Thymus (tissue), 14 donors: ENCODE measurements at places on chromosomes 1 and 21. TPM values are rescaled to one million over a fixed set of nuclear protein-coding genes. Genes with fewer than 3 reads are reported as not detected.

Gene CASQ2
- polyA plus RNA-seq = 6.7 TPM

DNA sequence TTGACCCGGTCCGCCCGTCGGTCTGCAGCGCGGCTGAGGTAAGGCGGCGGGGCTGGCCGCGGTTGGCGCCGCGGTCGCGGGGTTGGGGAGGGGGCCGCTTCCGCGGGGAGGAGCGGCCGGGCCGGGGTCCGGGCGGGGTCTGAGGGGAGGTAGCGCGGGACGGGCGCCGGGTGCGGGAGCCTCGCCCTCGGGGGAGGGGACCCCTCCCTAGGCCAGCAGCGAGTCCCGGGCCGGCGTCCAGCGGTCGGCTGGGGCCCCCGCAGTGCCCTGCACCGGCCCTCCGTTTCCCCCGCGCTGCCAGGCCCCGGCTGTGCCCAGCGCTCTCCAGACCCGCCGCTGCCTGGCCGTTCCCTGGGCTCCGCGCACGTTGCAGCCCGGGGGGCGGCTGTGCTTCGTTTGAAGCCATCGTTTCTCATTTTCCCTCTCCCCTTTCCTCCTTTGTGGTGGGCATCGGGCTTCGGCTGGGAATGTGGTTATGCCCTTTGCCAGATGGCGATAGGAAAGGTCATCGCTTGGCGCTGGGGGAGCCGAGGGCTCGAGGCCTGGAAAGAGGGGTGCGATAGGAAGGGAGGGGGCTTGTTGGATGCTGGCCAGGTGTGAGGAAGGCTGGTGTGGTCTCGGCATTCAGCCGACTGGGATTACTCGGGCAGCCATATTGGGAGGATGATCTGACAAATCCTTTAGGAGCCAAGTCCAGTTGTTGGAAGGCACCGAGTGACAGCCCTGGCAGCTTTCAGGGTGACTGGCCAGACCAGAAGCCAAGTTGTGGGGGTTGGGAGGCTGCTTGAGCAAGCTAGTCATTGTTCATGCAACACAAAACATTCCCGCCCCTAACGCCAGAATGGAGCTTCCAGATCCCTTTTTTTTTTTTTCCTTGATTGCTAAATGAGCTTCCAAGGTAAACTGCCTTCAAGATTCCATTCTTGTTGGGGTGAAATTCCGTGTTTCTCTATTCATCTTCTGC, 753 bp downstream of the KIF1B start:
- H3K36me3 ChIP-seq = no peaks in the 10 kb centered on the region
- peak overlapping the region; percentile 46 for H3K4me3 ChIP-seq
- DNase-seq = peak; percentile 25
- H3K4me1 ChIP-seq = peaks cover 9% of the 10 kb centered on the region
- peak overlapping the region; percentile 40 for H3K27ac ChIP-seq

Gene CELSR2
- 2.5 TPM for polyA plus RNA-seq

Gene ARHGAP30
- polyA plus RNA-seq = 40.8 TPM

Gene AKT3
- 14.5 TPM for polyA plus RNA-seq

Gene WNT4
- 1.8 TPM for polyA plus RNA-seq

GRCh38 chr21:30227633-30228404, 11.9 kb upstream of the CLDN8 start:
- H3K36me3 ChIP-seq = no peaks in the 10 kb centered on the region
- no peak overlapping the region for H3K27ac ChIP-seq
- H3K4me1 ChIP-seq = no peaks in the 10 kb centered on the region

DNA sequence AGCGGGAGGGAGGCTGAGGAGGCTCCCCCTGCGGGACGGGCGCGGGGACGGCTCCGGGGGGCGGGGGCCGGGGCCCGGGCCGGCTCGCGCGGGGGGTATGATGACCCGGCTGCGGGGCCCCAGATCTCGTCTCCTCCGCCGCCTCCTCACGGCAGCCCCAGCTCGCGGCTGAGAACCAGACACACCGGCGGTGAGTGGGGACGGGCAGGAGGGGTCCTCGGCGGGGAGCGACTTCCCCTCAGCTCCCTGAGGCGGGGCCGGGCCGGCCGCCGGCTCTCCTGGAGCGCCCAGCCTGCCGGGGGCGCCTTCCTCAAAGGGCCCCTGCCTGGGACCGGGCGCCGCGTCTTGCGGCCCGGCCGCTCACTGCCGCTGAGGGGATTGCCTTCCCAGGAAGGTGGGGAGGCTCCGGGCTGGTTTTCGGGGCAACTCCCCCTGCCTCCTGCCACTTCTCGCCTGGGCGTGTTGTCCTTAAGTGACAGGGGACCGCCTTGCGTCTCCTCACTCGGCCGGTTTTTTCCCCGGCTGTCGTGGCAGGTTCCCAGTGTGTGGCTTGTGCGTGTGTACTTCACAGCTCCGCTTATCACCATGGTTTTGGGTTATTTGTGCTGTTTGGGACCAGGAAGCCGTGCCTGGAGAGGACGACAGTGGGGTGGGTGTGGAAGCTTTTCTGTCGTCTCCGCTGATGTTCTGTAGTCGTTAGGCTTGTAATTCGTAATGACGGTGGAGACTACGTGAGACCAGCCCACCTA, 800 bp downstream of the HIPK1 start:
- peaks cover 5% of the 10 kb centered on the region for H3K36me3 ChIP-seq
- no peaks in the 10 kb centered on the region for H3K27me3 ChIP-seq
- H3K4me3 ChIP-seq = peak overlapping the region; percentile 96
- peaks cover 35% of the 10 kb centered on the region for H3K4me1 ChIP-seq

Gene SZT2
- 19.9 TPM for polyA plus RNA-seq

Gene RIIAD1
- 0.21 TPM for polyA plus RNA-seq

DNA sequence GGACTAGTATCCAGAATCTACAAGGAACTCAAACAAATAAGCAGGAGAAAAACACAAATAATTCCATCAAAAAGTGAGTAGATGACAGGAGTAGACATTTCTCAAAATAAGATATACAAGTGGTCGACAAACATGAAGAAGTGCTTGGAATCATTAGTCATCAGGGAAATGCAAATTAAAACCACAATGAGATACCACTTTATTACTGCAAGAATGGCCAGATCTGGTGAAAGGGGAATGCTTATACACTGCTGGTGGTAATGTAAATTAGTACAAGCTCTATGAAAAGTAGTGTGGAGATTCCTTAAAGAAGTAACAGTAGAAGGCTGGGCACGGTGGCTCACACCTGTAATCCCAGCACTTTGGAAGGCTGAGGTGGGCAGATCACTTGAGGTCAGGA, 73.8 kb downstream of the POU2F1 start:
- H3K27ac ChIP-seq = no peak overlapping the region
- H3K4me1 ChIP-seq = no peaks in the 10 kb centered on the region
- DNase-seq = no peak
- H3K36me3 ChIP-seq = no peaks in the 10 kb centered on the region
- H3K4me3 ChIP-seq = no peak overlapping the region

- H3K36me3 ChIP-seq = no peaks in the 10 kb centered on the region
- H3K4me1 ChIP-seq = peaks cover 23% of the 10 kb centered on the region
- H3K27ac ChIP-seq = no peak overlapping the region
- no peaks in the 10 kb centered on the region for H3K27me3 ChIP-seq
- peak; percentile 28 for DNase-seq
These were observed 10.0 kb downstream of the NCF2 start for GRCh38 chr1:183580281-183580682.

DNA sequence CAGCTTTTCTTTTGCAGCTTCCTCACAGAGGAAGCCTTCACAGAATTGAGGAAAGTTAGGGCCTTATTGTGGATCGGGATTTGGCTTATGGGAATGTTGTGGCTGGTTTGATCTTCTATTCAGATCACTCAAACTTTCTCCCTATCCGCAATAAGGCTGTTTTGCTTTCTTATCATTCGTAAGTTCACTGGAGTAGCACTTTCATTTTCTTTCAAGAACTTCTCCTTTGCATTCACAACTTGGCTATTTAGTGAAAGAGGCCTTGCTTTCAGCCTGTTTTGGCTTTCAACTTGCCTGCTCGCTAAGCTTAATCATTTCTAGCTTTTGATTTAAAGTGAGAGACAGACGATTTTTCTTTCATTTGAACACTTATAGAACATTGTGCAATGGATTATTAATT, 181.9 kb upstream of the B3GALT2 start:
- no peak overlapping the region for H3K4me3 ChIP-seq
- no peak for DNase-seq
- H3K36me3 ChIP-seq = no peaks in the 10 kb centered on the region
- H3K27ac ChIP-seq = no peak overlapping the region

GRCh38 chr1:101141376-101141775, 95.4 kb upstream of the S1PR1 start:
- peaks cover 3% of the 10 kb centered on the region for H3K4me1 ChIP-seq
- no peak overlapping the region for H3K27ac ChIP-seq
- H3K36me3 ChIP-seq = no peaks in the 10 kb centered on the region
- H3K4me3 ChIP-seq = no peak overlapping the region
- DNase-seq = no peak

GRCh38 chr1:111803951-111804350, 48.2 kb downstream of the DDX20 start:
- H3K4me1 ChIP-seq = no peaks in the 10 kb centered on the region
- H3K36me3 ChIP-seq = no peaks in the 10 kb centered on the region
- no peaks in the 10 kb centered on the region for H3K27me3 ChIP-seq
- no peak overlapping the region for H3K27ac ChIP-seq

Gene OLFML2B
- 5.4 TPM for polyA plus RNA-seq

Gene C1orf185
- polyA plus RNA-seq = not detected

Gene PODN
- 4.8 TPM for polyA plus RNA-seq

Gene SPRR2G
- polyA plus RNA-seq = 14.7 TPM

GRCh38 chr1:26696119-26696653, 371 bp downstream of the ARID1A start:
- H3K4me1 ChIP-seq = peaks cover 24% of the 10 kb centered on the region
- H3K4me3 ChIP-seq = peak overlapping the region; percentile 89

- no peak overlapping the region for H3K4me3 ChIP-seq
- H3K27ac ChIP-seq = no peak overlapping the region
- no peaks in the 10 kb centered on the region for H3K36me3 ChIP-seq
- no peaks in the 10 kb centered on the region for H3K27me3 ChIP-seq
- no peaks in the 10 kb centered on the region for H3K4me1 ChIP-seq
These were observed 20.3 kb upstream of the RGS4 start for GRCh38 chr1:163048869-163049268.

DNA sequence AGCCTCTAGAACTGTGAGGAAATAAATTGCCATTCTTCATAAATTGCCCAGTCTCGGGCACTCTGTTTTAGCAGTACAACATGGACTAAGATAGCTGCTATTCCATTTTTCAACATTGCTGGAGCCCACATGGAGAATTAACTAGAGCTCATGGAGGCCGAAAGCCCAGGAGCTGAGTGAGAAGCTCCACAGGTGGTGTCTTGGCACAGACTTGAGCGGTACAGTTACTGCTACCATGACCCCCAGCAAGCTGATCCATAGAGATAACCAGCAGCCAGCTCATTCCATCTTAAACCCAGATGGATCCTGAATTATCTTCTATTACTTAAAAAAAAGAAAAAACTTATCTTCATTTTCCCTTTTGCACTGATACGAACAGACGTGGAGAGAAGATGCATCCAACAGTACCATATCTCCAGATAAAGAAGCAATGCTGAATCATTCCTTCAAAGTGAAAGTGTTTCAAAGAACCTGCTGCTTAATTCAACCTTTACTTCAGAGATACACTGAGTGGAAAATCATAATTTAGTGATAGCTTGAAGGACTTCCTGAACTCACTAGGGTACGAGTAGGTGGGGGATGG, 115.1 kb downstream of the SETD4 start:
- no peak overlapping the region for H3K27ac ChIP-seq
- H3K27me3 ChIP-seq = no peaks in the 10 kb centered on the region
- H3K4me1 ChIP-seq = no peaks in the 10 kb centered on the region
- DNase-seq = no peak
- no peak overlapping the region for H3K4me3 ChIP-seq
- no peaks in the 10 kb centered on the region for H3K36me3 ChIP-seq

- peaks cover 2% of the 10 kb centered on the region for H3K4me1 ChIP-seq
- peaks cover 3% of the 10 kb centered on the region for H3K27me3 ChIP-seq
- H3K4me3 ChIP-seq = peak overlapping the region; percentile 57
- no peaks in the 10 kb centered on the region for H3K36me3 ChIP-seq
These were observed 51.2 kb upstream of the SYNC start for GRCh38 chr1:32753532-32754316.

GRCh38 chr1:203273869-203274602, 31.3 kb upstream of the BTG2 start:
- peak overlapping the region; percentile 69 for H3K4me3 ChIP-seq
- no peaks in the 10 kb centered on the region for H3K36me3 ChIP-seq
- no peak for DNase-seq
- H3K4me1 ChIP-seq = peaks cover 95% of the 10 kb centered on the region
- H3K27ac ChIP-seq = peak overlapping the region; percentile 88

Gene TCHHL1
- polyA plus RNA-seq = 0.16 TPM

Gene NEGR1
- polyA plus RNA-seq = 3.3 TPM

Gene RNF223
- 0.37 TPM for polyA plus RNA-seq

- H3K4me1 ChIP-seq = no peaks in the 10 kb centered on the region
- no peak overlapping the region for H3K27ac ChIP-seq
- DNase-seq = no peak
- H3K4me3 ChIP-seq = no peak overlapping the region
- no peaks in the 10 kb centered on the region for H3K36me3 ChIP-seq
These were observed 121.9 kb downstream of the PTPRU start for GRCh38 chr1:29358183-29358582.

Gene CLCA4
- polyA plus RNA-seq = 0.59 TPM

Gene OR14K1
- polyA plus RNA-seq = not detected

GRCh38 chr1:242189591-242189990, 190.7 kb upstream of the MAP1LC3C start:
- H3K4me3 ChIP-seq = no peak overlapping the region
- H3K27me3 ChIP-seq = no peaks in the 10 kb centered on the region
- DNase-seq = no peak
- H3K4me1 ChIP-seq = no peaks in the 10 kb centered on the region
- no peak overlapping the region for H3K27ac ChIP-seq

- no peaks in the 10 kb centered on the region for H3K27me3 ChIP-seq
- H3K27ac ChIP-seq = no peak overlapping the region
- no peak for DNase-seq
- no peaks in the 10 kb centered on the region for H3K36me3 ChIP-seq
- H3K4me3 ChIP-seq = no peak overlapping the region
These were observed 10.6 kb downstream of the THBS3 start for GRCh38 chr1:155196893-155197638.

Gene CCDC30
- polyA plus RNA-seq = 1.6 TPM

Gene SAMD11
- polyA plus RNA-seq = 1.7 TPM

DNA sequence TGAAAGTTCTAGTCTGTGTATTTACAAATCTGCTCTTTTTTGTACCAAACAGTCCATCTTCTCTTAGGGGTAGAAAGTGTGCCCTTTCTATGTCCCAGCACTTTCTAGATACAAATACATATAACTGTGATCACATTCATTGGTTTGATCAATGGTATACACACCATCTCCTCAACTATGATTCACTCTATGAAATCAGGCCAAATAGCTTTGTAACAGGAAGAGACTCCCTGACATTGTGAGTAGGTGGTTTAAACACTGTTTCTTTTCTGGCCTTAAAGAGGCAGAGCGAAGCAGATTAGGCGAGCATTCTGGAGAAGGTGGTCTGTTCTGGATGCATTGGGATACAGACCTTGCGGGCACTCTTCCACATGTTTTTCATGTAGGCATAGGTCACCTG, 39.3 kb upstream of the EXOSC10 start:
- H3K36me3 ChIP-seq = peaks cover 46% of the 10 kb centered on the region
- H3K27me3 ChIP-seq = no peaks in the 10 kb centered on the region
- H3K4me3 ChIP-seq = no peak overlapping the region

- H3K4me3 ChIP-seq = no peak overlapping the region
- no peak for DNase-seq
These were observed 15.4 kb downstream of the DYNLT5 start for GRCh38 chr1:66767626-66768025.
